Activated CD4-positive, alpha-beta T cell treated with anti-CD3 and anti-CD28 coated beads, Interleukin-2, amount 10 ng/mL, durations not matched to agents 7 days and 5 days (primary cell): ENCODE measurements at places on chromosomes 3 and 15. TPM values are rescaled to one million over a fixed set of nuclear protein-coding genes. Genes with fewer than 3 reads are reported as not detected.

GRCh38 chr3:45955017-45955647 lies 11.9 kb downstream of the CXCR6 start:
- peaks cover 93% of the 10 kb centered on the region for H3K36me3 ChIP-seq
- no peak for DNase-seq
- no peak overlapping the region for H3K27ac ChIP-seq

The CLEC3B gene
- total RNA-seq: 0.30 TPM

- no peak overlapping the region for H3K4me3 ChIP-seq
- peaks cover 26% of the 10 kb centered on the region for H3K4me1 ChIP-seq
- DNase-seq: no peak
- H3K27me3 ChIP-seq: no peaks in the 10 kb centered on the region
- H3K36me3 ChIP-seq: peaks cover 16% of the 10 kb centered on the region
Measured at GRCh38 chr3:16917256-16917935, 32.6 kb downstream of the PLCL2 start.

The GABRG3 gene
- not detected for total RNA-seq
